ENCODE measurements at places on chromosomes 5 and 9.

GRCh38 chr5:177426566-177427210, at the start of gene GRK6:
GRK6 (plus strand) TSS chr5:177426676; CDS start chr5:177426846, 170 bp downstream.
- DNase-seq: no peak

GRCh38 chr9:131469951-131470350, 32.8 kb upstream of the POMT1 start:
- no peak for DNase-seq

- no peak for DNase-seq
Observed at GRCh38 chr5:114238771-114239313, 123.0 kb upstream of the KCNN2 start.

GRCh38 chr5:179805529-179806249, 977 bp downstream of the MGAT4B start:
- DNase-seq: no peak

DNA sequence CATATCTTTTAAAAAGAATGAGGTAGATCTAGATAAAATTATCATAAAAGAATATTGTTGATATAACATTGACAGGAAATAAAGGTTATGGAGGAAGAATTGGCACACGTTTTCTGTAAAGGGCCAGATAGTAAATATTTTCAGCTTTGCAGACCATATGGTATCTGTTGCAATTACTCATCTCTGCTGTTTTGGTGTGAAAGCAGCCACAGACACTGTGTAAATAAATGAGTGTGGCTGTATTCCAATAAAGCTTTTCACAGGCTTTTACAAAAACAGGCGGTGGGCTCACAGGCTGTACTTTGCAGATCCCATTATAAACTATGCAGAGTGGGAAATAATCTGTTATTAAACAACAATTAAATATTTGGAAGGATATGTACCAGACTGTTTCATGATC, 87.4 kb downstream of the SGCD start:
- peak; percentile 79 for DNase-seq

DNA sequence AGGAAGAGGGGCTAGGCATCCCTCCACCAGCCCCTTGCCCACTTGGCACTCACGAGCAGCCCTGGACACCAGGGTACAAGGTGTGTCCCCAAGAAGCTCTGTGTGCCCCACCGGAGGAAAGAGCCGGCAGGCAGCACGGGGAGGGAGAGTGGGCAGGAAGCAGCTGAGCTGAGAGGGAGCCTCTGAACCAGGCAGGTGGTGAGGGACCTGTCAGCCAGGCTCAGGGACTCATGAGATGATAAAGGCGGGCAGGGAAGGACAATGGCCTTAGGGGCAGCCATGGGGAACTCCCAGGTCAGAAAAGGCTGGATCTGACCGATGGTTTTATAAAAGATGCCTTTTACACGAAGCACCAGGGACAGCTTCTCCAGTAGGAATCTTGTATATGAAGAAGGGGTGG, 112.0 kb downstream of the VAV2 start:
- peak; percentile 8 for DNase-seq

DNA sequence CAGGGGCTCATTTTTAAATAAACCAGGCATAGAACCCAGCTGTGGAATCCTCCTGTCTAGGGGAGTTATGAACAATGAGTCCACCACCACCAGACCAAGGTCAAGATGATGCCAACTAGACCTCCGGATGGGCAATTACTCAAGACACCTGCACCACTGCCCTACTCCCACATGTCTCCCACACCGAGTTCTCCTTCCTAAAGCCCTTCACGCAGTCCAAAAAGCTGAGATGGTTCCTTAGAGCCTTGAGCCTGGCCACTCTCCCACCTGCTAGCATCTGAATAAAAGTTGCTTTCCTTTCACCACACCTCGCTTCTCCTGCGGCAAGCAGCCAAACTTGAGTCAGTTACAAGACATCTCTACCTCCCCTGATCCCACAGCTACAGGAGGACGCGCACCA, 15.4 kb upstream of the PPP1R26 start:
- no peak for DNase-seq

- no peak for DNase-seq
Observed at GRCh38 chr5:115475788-115476187, 68.8 kb downstream of the FEM1C start.

DNA sequence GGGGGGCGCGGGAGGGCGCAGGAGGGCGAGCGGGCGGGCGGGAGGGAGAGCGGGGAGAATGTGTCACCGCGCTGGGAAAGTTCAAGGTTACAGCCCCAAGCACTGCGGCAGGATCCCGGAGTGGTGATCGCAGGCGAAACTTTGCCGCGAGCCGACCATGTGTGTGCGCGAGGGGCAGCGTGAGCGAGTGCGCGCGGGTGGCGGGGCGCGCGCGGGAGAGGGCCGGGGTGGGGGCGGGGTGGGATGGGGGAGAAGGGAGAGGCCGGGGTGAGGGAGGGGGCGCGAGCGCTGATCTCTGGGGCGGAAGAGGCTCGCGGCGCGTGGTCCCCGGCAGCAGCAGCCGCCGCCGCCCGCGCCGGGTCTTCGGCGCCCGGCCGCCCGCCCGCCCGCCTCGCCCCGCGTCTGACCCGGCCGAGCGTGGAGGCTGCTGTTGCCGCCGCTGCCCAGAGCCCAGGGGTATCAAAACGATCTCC, at the start of gene NFIB:
TSS of gene NFIB (minus strand) at position 191 of the 473 bp plus-strand sequence. CDS start 630 bp downstream, outside the sequence.
- no peak for DNase-seq

DNA sequence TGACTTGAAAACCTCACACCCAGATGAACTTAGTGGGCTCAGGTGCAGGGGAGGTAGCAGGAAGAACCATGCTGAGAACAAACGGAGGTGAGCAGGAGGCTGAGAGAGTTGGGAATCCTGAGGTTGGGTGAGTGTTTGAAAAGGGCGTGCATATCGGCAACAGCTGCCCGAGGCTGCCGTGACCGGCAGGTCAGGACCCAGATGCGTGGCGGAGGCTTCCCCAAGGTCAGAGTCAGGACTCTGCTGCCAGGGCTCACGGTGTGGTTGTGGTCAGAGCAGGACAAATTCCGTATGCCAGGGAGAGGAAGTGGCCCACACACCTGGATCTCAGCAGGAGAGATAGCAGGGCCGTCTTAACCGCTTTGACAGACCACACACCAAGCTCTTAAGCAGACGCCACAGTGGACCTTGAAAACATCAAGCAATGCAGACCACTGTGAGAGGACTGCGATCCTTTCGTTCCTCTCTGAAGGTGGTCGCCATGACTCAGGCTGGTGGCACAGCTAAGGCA, 43.1 kb downstream of the ADAMTS16 start:
- no peak for DNase-seq

DNA sequence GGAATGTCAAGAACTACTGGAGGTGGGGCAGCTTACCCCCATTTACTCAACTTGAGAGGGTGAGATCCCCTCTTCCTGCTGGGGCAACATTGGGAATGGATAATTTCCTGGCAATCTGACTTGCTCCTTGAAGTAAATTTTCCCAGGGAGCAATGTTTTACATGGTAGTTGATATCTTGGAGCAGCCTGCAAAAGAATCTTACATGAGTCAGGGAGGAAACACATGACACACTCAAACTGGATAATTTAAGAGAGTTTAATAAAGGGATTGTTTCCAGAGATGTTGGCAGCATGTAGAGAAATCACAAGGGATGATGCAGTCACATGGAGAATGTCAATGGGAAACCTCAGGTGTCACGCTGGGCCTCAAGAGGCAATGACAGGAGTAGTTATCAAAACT, 212.5 kb downstream of the GAS1 start:
- DNase-seq: no peak

GRCh38 chr5:9624196-9624947, 5.8 kb downstream of the TAS2R1 start:
- no peak for DNase-seq

GRCh38 chr9:92561374-92562330, 25.9 kb upstream of the ECM2 start:
- DNase-seq: no peak
